ENCODE measurements at places on chromosomes 2 and 18. TPM values are rescaled to one million over a fixed set of nuclear protein-coding genes. Genes with fewer than 3 reads are reported as not detected.
A peak's percentile ranks its signal among the peaks of the same experiment; 100 is the strongest.

PLB1 gene
- total RNA-seq: not detected

RNF125 gene
- 9.4 TPM for total RNA-seq

ACKR3 gene
- 0.64 TPM for total RNA-seq

BMP10 gene
- not detected for total RNA-seq

AQP12B gene
- total RNA-seq: not detected

PAPOLG gene
- 21.1 TPM for total RNA-seq

SLC9A4 gene
- not detected for total RNA-seq

OSR1 gene
- 0.24 TPM for total RNA-seq

GRCh38 chr2:189751080-189751658, 11.4 kb downstream of the OSGEPL1 start:
- peak; percentile 32 for DNase-seq

GRCh38 chr2:25021791-25022362, 20.0 kb upstream of the EFR3B start:
- no peak for DNase-seq

GRCh38 chr2:230335864-230336506, 9.0 kb downstream of the SP140L start:
- no peak for DNase-seq

DNA sequence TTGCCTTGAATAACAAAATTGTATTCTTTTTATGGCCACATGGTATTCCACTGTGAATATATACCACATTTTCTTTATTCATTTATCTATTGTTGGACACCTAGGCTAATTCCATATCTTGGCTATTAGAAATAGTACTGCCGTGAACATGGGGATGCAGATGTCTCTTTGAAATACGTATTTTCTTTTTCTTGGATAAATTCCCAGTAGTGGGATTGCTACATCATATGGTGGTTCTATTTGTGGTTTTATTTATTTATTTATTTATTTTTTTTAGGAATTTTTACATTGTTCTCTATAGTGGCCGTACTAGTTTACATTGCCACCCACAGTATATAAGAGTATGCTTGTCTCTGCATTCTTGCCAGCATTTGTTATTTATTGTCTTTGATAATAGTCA, 679.8 kb upstream of the NRXN1 start:
- DNase-seq: no peak

- no peak for DNase-seq
These were observed 125.9 kb downstream of the MAIP1 start for GRCh38 chr2:200081236-200081635.

GRCh38 chr18:56661360-56662062, 10.4 kb downstream of the WDR7 start:
- no peak for DNase-seq

GRCh38 chr2:98937906-98938305, 1.9 kb upstream of the CRACDL start:
- DNase-seq: no peak

GRCh38 chr2:60735496-60736250, 20.4 kb upstream of the PAPOLG start:
- DNase-seq: peak; percentile 69

DNA sequence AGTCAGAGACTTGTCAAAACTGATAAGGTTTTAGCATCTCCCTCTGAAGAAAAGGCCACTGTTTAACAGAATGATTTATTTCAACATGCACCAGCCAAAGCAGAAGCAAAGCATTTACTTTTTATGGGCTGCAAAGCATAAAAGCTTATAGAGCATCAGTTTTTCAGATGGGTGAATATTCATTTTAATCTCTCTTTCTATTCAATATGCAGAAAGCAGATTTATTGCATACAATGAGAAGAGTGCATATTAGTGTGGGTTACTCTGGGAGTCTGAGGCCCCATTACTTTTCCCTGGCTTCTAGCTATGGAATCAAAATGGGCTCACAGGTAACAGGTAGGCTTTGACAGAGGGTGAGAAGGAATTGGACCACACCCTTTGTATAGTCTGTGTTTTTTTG, 9.0 kb downstream of the PTPRM start:
- no peak for DNase-seq

DNA sequence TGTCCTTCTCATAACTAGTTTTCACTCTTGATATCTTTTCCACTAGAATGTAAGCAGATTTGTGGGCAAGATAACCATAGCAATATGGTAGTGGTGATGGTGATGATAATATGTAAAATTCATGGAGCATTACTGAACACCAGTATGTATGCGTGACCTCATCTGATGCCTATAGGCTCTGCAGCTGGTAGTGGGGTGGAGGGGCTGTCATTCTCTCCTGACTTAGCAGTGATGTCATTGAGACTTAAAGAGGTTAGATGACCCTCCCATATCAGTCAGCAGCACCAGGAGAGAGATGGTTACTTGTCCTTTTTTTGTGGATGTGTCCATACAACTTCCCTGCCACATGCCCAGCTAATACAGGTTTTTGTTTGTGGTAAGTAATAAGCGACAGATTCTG, 27.9 kb downstream of the PARD3B start:
- DNase-seq: no peak

DNA sequence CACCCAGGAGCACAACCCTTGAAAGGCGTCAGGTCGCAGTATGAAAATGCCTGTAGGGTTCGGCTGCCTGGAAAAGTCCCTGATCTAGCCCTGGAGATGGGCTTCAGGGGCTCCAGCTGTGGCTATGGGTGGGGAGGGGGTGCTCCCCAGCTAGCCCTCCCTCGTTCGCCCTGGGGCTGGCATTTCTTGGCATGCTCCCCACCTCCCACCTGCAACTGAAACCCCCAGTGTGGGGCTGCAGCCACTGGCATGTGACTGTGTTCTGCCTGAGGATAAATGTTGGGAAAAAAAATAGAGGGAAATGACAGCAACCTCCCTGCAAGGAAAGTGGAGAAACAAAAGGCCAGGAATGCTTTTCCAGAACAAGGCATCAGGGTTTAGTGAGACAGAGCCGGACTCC, 109.2 kb downstream of the COPS8 start:
- no peak for DNase-seq

GRCh38 chr18:63336366-63337099, 17.0 kb upstream of the BCL2 start:
- no peak for DNase-seq

DNA sequence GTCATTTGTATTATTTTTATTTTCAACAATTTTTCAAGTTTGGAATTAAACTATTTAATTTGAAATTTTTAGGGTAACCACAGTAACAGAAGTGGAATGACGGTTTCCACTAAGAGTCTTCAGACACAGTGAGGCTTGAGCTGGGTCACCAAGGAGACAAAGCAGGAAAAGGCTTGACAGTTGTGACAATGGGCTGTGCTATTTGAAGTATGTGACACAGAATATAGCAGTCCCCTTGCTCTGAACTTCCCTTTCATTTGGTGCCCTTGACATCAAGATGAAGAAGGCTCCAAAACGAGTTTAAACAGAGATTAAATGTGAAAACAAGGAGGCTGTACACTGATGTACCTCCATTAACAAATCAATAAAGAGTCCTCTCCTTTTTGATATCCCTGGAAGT, 265.4 kb upstream of the DLGAP1 start:
- no peak for DNase-seq

DNA sequence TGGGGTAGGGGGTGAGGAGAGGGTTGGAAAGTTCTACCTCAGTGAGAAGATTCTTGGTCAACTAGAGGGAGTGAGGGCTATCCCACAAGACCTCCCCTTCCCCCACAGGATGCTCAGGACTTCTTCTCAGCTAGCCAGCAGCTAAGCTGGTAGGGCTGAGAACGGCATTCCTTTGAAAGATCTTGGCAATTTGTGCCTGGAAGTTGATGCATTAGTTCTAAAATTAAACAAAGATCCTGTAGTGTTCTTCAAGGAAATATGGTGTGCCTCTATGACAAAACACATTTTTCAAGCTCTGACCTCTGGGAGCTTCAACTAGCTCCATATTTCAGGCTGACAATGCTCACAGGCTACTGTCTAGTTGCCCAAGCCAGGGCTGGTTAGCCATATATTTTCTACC, 2.3 kb downstream of the LYPD1 start:
- DNase-seq: no peak

DNA sequence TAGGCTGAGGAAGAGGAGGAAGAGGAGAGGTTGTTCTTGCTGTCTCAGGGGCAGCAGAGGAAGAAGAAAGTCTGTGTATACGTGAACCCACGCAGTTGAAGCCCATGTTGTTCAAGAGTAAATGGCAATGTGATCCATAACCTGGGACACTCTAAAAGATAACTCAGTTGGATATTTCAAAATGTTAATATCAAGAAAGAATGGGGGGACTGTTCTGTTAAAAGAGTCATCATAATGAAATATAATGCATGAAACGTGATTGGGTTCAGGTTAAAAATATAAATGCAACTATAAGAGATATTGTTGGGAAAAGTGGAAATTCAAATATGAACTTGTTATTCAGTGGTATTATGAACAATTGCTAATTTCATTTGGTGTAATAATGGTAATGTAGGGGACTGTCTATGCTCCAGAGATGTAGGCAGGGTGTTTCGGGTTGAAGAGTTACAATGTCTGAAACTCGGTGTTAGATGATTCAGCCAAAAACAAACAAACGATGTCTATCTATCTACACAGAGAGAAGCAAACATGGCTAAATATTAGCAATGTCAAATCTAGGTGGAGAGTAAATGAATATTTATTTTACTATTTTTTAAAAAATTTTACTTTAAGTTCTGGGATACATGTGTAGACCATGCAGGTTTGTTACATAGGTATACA, 21.1 kb upstream of the POLE4 start:
- DNase-seq: no peak

DNA sequence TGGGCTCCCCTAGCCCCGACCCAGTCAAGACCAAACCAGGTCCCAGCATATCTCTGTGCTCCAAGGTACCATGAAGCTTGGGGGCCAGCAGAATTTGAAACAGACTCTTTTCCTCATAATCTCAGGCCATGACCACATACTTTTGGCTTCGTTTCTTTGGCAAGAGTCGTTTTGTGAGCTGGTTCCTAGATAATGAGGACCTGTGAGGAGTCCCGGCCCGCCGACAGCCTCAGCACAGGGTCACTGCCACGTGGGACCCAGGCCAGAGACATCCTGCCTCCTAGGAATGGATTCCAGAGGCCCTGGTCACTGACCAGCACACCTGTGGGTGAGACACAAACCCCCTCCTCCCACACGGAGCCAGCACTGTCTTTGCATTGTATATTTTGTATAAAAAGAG, 73.5 kb downstream of the VAPA start:
- DNase-seq: no peak

- DNase-seq: no peak
These were observed 1023.6 kb downstream of the TMEM182 start for GRCh38 chr2:103785432-103785831.

- DNase-seq: no peak
These were observed 75.2 kb downstream of the VIT start for GRCh38 chr2:36771671-36772070.

GRCh38 chr18:6056171-6056910, 161.0 kb upstream of the TMEM200C start:
- no peak for DNase-seq

- DNase-seq: no peak
These were observed 258.1 kb downstream of the LNPK start for GRCh38 chr2:175744000-175744399.

Data from H9 (cell line).